ENCODE measurements at places on chromosomes 4 and X. TPM values are rescaled to one million over a fixed set of nuclear protein-coding genes. Genes with fewer than 3 reads are reported as not detected.

DNA sequence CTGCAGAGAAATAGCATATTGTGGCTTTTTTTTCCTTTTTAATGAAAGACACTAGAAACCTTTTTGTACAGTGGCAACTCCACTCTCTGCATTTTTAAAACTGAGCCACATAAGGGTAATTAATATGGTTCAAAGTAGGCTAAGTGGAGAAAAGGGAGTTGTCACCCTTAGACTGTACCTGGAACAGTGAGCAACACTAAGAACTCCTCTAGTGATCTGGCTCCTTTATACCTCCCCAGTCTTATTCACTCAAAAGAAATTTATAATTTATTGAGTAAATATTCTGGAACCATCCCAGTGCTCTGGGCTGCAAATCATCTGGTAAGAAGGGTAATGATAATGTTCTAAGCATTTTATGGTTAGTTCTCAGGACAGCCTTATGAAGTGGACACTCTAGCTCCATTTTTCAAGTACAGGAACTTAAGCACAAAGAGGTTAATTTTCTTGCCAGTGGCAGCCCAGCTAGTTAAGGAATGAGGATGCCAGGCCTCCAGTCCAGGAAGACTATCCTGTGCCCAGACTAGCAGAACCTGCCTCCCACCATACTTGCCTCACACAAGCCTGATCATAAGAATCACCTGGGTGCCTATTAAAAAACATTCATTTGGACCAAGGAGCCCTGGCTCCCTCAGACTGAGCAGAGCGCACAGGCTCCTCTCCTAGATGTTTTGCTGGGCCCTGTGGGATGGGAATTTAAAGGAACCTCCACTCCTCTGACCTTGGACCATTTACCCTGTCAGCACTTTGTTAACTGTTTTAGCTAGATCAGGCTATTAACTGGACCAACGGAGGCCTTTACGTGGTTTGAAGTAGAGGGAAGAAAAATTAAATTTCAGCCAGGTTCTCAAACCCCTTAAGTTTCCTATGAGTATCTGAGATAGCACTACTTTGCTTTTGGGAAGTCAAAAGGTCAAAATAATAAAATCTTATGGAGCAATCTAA, 102.6 kb downstream of the PDE5A start:
- DNase-seq: no peak

- DNase-seq: no peak
Observed at GRCh38 chr4:106409901-106410889, 41.6 kb upstream of the GIMD1 start.

- DNase-seq: no peak
Observed at GRCh38 chrX:131977619-131978018, 45.5 kb upstream of the STK26 start.

DNA sequence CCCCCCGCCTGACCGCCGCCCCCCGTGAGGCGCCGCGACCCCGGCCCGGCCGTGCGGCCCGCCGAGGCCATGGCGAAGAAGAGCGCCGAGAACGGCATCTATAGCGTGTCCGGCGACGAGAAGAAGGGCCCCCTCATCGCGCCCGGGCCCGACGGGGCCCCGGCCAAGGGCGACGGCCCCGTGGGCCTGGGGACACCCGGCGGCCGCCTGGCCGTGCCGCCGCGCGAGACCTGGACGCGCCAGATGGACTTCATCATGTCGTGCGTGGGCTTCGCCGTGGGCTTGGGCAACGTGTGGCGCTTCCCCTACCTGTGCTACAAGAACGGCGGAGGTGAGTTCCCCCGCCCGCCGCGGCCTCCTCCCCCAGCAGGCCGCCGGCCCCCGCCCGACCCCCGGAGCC, 780 bp downstream of the SLC6A8 start:
- DNase-seq: no peak

GRCh38 chr4:149719357-149719756, 96.3 kb downstream of the IQCM start:
- no peak for DNase-seq

GRCh38 chr4:55079451-55080173, 45.8 kb downstream of the KDR start:
- peak; percentile 44 for DNase-seq

DNA sequence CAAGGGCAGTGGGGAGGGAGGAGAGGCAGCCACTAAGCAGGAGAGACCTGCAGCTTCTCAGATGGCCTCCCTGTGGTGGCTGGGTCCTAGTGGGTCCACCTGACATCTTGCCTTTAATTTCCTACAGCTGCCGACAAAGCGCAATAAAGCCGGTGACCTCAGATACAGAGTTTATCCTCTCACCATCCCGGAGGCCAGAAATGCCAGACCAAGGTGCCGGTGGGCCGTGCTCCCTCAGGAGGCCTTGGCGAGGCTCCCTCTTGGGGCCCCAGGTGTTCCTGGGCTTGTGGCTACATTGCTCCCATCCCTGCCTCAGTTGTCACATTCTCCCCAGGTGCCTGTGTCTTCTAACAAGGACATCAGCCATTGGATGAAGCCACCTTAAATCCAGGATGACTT, 103.0 kb downstream of the ADRA2C start:
- DNase-seq: no peak

GRCh38 chr4:52869196-52869595, 7.1 kb downstream of the RASL11B start:
- DNase-seq: peak; percentile 61

DNA sequence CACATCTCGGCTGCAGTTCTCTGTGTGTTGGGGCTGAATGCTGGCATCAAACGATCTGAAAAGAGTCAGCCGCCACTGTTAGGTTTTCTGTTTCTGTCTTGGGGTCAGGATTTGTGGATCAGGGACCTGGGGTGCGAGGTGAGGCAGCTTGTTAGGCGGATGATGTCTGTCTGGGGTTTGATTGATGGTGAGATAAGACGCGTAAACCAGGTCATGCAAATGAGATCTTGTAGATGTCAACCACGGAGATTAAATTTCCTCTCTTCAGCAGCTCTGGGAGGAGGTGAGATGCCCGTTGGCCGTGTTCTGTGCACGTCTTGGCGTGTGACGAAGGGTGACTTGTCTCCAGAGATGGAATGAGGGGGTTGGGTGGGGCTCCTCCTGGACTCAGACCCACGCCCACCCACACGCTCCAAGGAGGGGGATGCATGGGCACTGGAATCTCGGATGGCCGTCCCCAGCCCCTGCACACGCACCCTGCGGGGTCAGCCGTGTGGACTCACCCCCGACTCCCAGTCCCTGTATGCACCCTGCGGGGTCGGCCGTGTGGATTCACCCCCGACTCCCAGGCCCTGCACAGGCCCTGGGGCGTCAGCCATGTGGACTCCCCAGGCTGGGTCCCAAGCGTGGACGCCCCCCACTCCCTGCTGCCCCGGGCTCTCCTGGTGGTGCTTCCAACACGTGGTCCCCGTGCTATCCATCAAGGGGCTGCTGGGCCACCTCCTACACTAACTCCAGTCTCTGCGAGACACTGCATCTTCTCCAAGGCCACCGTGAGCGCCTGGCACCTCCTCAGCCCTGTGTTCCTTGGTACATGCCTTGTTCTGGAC, 16.0 kb upstream of the UVSSA start:
- no peak for DNase-seq

DNA sequence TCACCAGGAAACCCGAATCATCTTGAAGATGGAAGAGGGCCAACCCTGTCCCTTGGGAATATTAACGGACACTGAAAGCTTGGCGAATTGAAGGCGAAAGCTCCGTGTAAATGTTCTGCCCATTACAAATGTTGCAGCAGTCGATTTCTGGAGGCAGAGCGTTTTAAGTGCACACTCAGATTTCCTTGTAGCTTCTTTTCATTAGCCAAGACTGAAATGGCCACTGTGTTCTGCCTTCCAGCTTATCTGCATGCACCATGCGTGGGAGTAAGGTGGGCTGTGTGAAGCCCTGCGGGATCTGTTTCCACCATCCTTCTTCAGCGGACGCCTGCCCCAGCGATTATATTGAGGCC, 1.3 kb downstream of the SMIM20 start:
- peak; percentile 46 for DNase-seq

GRCh38 chrX:43899878-43900815, 17.9 kb upstream of the MAOB start:
- no peak for DNase-seq

DNA sequence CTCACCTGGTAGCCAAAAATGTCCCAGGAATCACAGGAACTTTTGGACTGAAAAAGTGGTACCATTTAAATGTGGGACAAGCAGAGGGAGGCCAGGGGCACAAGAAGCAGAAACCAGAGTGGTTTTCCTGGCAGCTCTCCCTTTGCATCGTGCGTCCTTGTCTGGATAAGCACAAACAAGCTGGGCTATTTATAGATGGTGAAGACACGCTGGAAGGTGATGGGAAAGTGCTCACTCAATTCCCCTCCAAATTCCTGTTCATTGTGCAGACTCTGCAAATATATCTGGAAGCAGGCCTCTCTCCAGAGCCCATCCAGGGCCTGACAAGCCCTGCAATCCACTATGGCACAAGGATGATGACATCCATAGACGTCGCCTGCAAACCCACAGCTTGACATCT, 63.6 kb upstream of the MAP3K15 start:
- DNase-seq: no peak

CT55 gene
- polyA plus RNA-seq: not detected

DMRTC1B gene
- 10.4 TPM for polyA plus RNA-seq

CLTRN gene
- 1.6 TPM for polyA plus RNA-seq

ADH4 gene
- 0.19 TPM for polyA plus RNA-seq

CT45A2 gene
- polyA plus RNA-seq: not detected

CTAG2 gene
- not detected for polyA plus RNA-seq
